ENCODE measurements at places on chromosomes 4 and X. TPM values are rescaled to one million over a fixed set of nuclear protein-coding genes. Genes with fewer than 3 reads are reported as not detected.

PLP1 gene
- total RNA-seq = not detected

DNA sequence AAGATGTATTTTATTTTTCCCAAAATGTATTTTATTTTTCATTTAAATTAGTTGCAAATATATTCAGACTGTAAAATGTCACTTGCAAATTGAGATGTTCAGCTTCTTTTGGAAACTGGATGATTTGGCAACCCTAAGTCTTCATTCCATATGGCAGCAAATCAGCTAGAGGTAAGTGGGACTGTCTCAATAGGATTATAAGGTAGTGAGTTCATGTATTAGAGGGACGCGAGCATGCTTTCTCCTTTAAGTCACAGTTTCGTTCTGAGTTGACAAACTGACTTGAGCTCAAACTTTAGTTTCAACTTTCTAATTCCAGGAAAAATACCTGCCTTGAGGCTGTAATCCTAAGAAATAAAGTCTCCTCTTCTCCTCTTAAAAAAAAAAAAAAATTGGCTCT, 44.2 kb upstream of the TMEM131L start:
- no peaks in the 10 kb centered on the region for H3K4me1 ChIP-seq
- DNase-seq = no peak
- no peaks in the 10 kb centered on the region for H3K36me3 ChIP-seq
- no peak overlapping the region for H3K4me3 ChIP-seq
- H3K27me3 ChIP-seq = no peaks in the 10 kb centered on the region

BTK gene
- 59.3 TPM for total RNA-seq

DNA sequence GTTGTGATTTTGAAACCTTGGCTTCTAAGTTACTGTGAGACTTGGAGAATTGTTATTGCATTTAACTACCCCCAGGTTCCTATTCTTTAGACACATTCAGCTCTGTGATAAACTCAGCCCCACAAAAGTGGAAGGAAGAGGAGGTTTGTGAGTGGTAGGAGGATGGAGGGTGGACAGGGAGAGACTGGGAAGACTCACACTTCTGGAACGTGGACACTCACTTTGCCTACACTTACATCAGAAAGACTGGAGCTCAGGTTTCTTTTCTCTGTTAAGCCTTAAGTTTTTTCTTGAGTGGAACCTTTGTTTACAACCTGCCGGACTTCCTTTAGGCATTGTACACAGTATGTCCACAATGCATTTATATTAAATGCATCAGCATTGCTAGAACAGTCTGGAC, 99.0 kb downstream of the AREG start:
- H3K27ac ChIP-seq = no peak overlapping the region
- no peaks in the 10 kb centered on the region for H3K4me1 ChIP-seq

CSAG1 gene
- 58.3 TPM for total RNA-seq

DNA sequence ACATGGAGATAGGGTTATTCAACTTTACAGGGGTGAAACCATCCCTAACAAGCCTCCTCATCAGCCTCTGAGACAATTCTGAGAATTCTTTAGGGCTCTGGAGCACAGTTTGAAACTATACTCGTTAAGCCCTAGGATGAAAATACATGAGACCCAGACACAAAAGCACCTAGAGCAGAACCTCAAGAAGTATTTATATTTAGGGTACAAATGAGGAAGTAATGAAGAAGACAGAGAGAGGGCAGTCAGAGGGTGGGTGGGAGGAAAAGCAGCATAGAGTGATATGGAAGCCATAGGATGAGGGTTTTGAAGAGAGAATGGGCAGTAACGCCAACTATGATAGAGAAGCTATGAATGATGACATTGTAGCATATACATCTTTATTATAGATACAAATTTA, 250.3 kb downstream of the DCLK2 start:
- DNase-seq = no peak
- H3K27ac ChIP-seq = no peak overlapping the region
- H3K4me3 ChIP-seq = no peak overlapping the region
- 0 out of 3 replicates have a peak, but pooled peaks cover 5% of the 10 kb centered on the region for H3K36me3 ChIP-seq
- peaks cover 3% of the 10 kb centered on the region for H3K4me1 ChIP-seq

DNA sequence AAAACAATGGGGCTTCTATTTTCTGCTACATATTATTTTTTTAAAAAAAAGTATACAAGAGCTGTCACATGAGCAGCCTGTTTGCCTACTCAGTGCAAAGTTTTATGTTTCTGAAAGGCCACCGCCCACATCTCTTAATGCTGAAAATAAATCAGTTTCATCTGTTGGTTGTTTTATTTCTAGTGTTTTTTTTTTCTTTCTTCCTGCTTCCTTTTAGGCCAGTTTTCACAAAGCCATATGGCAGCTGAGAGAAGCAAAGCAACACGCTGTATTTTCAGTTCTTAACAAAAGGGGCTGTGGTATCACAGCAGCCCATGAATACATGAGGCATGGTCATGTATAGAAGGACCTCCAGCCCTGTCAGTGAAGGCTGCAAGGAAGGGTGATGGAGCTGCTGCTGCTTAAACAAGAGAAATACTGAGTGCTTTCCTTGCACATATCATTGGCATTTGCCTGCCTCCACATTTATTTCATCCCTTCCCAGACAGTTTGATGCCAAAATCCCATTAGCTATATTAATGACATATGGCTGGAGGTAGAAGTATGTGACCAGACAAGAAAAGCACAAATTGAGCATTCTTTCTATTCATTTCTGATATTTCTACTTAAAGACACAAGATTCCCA, 172.5 kb downstream of the PCDH18 start:
- DNase-seq = no peak
- H3K4me1 ChIP-seq = no peaks in the 10 kb centered on the region
- no peak overlapping the region for H3K4me3 ChIP-seq
- H3K27ac ChIP-seq = no peak overlapping the region

ART3 gene
- 0.69 TPM for total RNA-seq

CXorf51B gene
- total RNA-seq = not detected

DNA sequence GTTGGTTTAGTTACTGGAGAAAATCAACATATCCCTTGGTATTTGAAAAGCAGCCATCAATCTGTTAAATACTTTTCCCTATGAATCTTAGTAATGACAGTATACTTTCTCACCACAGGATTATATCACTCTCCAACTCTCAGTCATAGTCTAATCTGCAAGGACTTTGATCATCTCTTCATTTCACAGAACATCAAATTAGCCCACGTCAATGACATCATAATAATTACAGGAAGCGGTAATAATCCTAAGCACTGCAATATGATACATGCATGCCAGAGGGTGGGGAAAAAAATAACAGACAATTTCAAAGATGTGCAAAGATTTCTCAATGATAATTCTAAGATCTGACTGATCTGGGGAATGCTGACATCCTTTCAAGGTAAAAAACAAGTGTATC, 404.1 kb downstream of the GPM6A start:
- no peak for DNase-seq
- H3K36me3 ChIP-seq = no peaks in the 10 kb centered on the region
- no peaks in the 10 kb centered on the region for H3K27me3 ChIP-seq
- H3K27ac ChIP-seq = no peak overlapping the region
- no peak overlapping the region for H3K4me3 ChIP-seq

PCGF3 gene
- 46.1 TPM for total RNA-seq

- H3K27me3 ChIP-seq = no peaks in the 10 kb centered on the region
- H3K27ac ChIP-seq = no peak overlapping the region
- no peaks in the 10 kb centered on the region for H3K4me1 ChIP-seq
- no peak for DNase-seq
Observed at GRCh38 chr4:67934628-67935027, 28.7 kb downstream of the TMPRSS11A start.

DNA sequence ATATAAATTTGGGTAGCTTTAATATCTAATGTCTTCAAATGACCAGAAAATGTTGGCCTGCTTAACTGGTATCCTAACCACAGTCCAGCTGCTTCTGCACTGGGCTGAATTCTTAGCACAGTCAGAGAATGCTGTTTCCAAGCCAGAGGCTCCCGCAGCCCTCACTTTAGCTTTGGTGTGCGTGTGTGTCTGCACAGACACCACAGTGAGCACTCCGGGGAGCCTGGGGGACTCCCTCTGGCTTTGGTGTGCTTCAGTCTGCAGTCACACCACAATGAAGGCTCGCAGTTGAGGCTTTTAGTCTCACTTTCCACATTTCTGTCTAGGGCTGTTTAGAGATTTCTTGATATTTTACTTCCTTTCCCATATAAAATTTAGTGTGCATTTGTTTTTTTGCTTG, 53.6 kb downstream of the APOO start:
- no peak overlapping the region for H3K27ac ChIP-seq
- peaks cover 1% of the 10 kb centered on the region for H3K4me1 ChIP-seq
- no peaks in the 10 kb centered on the region for H3K27me3 ChIP-seq
- no peak overlapping the region for H3K4me3 ChIP-seq

UTP3 gene
- 38.8 TPM for total RNA-seq

DNA sequence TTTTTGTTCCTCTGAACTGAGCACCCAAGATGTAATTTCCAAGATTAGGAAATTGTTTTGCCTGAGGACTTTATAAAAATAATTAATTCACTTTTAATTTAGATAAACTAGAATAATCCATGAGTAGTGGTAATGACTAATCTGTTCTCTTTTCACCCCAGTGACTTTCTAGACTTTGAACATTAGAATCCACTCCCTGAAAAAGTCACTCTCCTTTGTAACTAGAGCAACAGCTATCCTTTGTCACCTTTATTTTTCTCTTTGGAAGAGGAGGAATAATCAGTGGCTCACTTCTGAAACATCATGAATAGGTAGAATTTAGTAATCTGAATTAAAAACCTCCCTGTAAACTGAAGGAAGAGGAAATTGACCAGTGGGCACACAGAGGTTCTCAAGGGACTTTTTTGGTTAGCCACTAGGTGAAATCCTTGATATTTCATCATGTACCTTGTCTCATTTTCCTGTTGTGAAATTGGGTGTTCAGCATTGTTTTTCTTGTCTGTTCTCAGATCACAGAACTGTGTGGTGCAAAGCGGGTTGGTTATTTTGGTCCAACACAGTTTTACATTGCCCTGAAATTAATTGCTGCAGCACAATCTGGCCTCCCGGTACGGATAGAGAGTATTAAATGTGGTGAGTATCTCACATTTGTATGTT, 59.4 kb downstream of the REPS2 start:
- H3K36me3 ChIP-seq = no peaks in the 10 kb centered on the region
- DNase-seq = no peak
- no peak overlapping the region for H3K4me3 ChIP-seq
- no peak overlapping the region for H3K27ac ChIP-seq
- H3K4me1 ChIP-seq = no peaks in the 10 kb centered on the region

DNA sequence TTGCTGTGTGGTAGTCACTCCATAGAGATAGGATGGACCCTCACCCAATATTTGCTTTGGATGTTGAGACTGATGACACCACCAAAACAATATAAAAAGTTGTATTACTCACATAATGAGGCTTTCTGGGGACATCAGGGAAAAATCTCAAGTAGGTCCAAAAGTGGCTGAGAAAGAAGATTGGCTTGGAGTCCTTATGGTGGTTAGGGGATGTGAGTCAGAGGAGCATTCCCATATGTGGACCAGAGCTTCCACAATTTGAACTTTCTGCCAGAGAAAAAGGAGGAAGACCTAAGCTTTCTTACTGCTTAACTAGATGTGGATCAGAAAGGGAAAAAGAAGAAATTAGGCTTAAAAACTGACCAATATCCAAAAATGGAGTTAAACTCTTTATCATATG, 460.5 kb downstream of the SH3BGRL start:
- H3K4me3 ChIP-seq = no peak overlapping the region
- H3K27ac ChIP-seq = no peak overlapping the region
- H3K4me1 ChIP-seq = no peaks in the 10 kb centered on the region
- no peak for DNase-seq

GRIPAP1 gene
- 27.4 TPM for total RNA-seq

PFKFB1 gene
- total RNA-seq = 0.24 TPM

DNA sequence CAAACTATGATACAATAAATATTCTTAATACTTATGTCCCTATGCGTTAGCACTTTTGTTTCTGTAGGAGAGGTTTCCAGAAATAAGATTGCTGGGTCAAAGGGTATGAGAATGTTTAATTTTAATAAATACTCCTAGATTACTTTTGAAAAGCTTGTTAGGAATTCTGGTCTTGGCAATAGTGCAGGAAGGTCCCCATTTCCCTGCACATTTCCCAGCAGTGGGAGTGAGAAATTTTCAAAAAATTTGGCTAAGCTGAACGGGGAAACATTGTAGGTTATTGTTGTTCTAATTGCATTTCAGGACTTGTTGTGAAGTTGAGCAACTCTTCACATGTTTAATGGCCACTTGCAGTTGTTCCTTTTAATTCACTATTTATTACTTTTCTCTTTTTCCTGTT, 27.1 kb downstream of the IGFBP7 start:
- H3K36me3 ChIP-seq = no peaks in the 10 kb centered on the region
- H3K27ac ChIP-seq = no peak overlapping the region
- no peaks in the 10 kb centered on the region for H3K4me1 ChIP-seq
- DNase-seq = no peak

DNA sequence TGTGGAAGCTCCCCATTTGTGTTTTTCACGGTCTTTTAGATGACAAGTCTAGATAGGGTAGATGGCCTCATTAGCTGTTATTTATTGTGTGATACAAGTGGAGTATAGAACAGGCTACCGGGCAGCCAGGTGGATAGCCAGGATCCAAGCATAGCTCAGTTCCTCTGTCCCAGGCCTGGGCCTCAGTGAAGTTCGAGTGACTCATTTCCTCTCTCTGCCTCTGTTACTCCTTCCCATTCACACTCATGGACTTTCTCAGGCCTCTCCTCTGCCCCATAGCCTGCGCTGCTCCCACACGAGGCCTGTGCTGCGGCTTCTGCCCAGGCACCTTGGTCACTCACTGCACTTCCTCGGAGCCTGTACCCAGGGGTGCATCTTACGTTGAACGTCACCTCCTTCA, 54.5 kb downstream of the TENM3 start:
- no peak for DNase-seq
- H3K27me3 ChIP-seq = no peaks in the 10 kb centered on the region
- no peaks in the 10 kb centered on the region for H3K4me1 ChIP-seq
- H3K27ac ChIP-seq = no peak overlapping the region
- H3K36me3 ChIP-seq = no peaks in the 10 kb centered on the region
- H3K4me3 ChIP-seq = no peak overlapping the region

- peaks cover 7% of the 10 kb centered on the region for H3K4me1 ChIP-seq
- no peaks in the 10 kb centered on the region for H3K27me3 ChIP-seq
- no peak for DNase-seq
- peak overlapping the region; percentile 51 for H3K27ac ChIP-seq
- no peaks in the 10 kb centered on the region for H3K36me3 ChIP-seq
- H3K4me3 ChIP-seq = no peak overlapping the region
Observed at GRCh38 chr4:40531636-40532023, 98.0 kb downstream of the RBM47 start.

- no peaks in the 10 kb centered on the region for H3K4me1 ChIP-seq
- no peak for DNase-seq
- H3K4me3 ChIP-seq = no peak overlapping the region
- no peak overlapping the region for H3K27ac ChIP-seq
Observed at GRCh38 chr4:127203562-127204200, 429.1 kb upstream of the INTU start.

GRCh38 chrX:110741213-110741796, 54.3 kb downstream of the CHRDL1 start:
- no peak overlapping the region for H3K4me3 ChIP-seq
- DNase-seq = no peak
- H3K4me1 ChIP-seq = no peaks in the 10 kb centered on the region
- H3K27ac ChIP-seq = no peak overlapping the region
- no peaks in the 10 kb centered on the region for H3K27me3 ChIP-seq

LRIT3 gene
- not detected for total RNA-seq

GRCh38 chr4:16457944-16458343, 231.7 kb upstream of the TAPT1 start:
- H3K4me1 ChIP-seq = no peaks in the 10 kb centered on the region
- DNase-seq = no peak
- no peak overlapping the region for H3K4me3 ChIP-seq
- no peaks in the 10 kb centered on the region for H3K27me3 ChIP-seq

- H3K4me1 ChIP-seq = peaks cover 20% of the 10 kb centered on the region
- no peak overlapping the region for H3K4me3 ChIP-seq
- DNase-seq = no peak
Observed at GRCh38 chrX:68690936-68691501, 43.6 kb downstream of the STARD8 start.

EPGN gene
- not detected for total RNA-seq
